COR-L47 (cell line): ENCODE measurements at places on chromosomes 6 and 20.

DNA sequence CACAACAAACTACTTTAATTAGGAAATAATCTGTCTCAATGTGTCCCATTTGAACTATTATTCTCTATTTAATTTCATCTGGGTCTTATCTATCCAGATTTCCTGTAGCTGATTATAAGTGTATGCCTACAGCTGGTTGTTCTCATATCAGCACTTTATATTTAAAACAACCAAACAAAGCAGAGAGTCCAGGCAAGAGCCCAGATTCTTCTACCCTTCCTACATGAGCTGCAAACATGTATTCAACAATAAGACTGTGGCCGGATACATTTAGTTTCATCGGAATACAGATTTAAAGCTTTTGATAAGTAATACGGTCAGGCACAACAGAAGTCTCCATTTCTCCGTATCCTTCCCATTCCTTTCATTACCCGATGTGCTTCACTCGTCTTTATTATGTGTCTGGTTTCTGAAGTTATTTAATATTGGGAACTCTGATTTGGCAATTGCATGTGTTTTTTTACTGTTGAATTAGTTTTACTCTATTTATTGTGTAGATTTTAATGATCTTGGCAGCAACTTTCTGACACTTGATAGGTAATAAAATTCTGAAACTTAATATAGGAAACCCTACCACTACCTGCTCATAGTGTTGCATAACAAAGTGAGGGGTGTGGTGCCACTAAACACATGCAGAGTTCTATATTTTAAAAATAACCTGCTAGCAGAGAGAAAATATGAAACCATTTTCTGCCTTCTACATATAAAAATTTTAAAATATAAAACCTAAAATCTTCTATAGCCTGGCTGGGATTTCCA is 653.5 kb upstream of the PTCHD4 start:
- DNase-seq = no peak

GRCh38 chr6:11978169-11978987 is 33.7 kb upstream of the HIVEP1 start:
- DNase-seq = no peak

- DNase-seq = no peak
Observed at GRCh38 chr6:129473546-129473945, 236.4 kb downstream of the ARHGAP18 start.

DNA sequence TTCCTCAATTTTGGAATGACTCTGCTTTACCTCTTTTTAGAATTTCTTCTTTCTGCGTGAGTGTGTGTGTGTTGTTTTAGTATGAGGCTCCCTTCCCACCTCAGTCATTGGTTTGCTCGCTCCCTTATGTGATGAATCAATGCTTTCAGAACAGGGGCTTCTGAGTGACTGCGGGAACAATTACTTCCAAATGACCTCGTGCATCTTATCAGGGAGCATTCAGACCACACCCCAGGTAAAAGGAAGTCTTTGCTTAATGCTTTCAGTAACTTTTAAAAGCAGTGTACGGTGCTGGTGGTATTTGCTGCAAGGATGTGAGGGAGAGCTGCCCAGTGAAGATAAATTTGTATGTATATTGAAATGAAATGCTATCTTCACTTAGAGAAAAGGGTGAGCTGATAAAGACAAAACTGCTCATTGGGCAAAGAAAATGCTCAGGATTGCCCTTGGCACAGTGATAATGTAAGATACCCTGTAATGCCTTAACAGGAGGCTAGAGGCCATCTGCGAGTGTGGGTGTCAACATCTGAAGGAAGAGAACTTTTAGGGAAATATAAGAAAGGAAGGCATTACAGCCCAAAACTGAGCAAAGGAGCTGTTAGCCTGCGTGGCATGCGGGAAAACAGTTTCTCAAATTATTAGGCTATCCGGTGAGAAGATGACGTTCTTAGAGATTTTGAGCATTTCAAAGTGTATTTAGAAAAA is at the start of gene MLIP:
MLIP (plus strand) TSS at position 103 of the 705 bp plus-strand sequence; CDS start at position 140, 37 bp downstream.
- DNase-seq = no peak

- DNase-seq = no peak
Observed at GRCh38 chr6:40948570-40948969, 90.5 kb downstream of the UNC5CL start.
